NCI-H2081 treated with DMSO at 0.1 percent for 48 hours (cell line): ENCODE measurements at places on chromosomes 3 and 15.

GRCh38 chr15:38129531-38130204 lies 123.0 kb upstream of the SPRED1 start:
- DNase-seq: no peak

GRCh38 chr3:25038922-25039321 lies 389.1 kb upstream of the RARB start:
- no peak for DNase-seq

- no peak for DNase-seq
Observed at GRCh38 chr3:105353485-105354161, 13.1 kb upstream of the ALCAM start.

DNA sequence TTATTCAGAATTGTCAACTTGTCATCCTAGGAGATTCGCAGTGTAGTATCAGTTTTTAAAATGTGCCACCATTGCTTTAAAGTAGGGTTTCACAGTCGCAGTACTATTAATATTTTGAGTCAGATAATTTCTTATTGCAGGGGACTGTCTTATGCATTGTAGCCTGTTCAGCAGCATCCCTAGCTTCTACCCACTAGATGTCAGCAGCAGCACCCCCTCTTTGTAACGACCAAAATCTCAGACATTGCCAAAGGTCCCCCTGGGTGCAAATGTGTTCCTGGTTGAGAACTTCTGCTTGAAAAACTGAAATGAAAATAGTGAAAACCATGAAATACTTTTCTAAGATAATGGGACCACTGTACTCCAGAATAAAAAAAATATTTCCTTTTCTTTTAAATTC lies 474.8 kb downstream of the CNTN3 start:
- DNase-seq: no peak

DNA sequence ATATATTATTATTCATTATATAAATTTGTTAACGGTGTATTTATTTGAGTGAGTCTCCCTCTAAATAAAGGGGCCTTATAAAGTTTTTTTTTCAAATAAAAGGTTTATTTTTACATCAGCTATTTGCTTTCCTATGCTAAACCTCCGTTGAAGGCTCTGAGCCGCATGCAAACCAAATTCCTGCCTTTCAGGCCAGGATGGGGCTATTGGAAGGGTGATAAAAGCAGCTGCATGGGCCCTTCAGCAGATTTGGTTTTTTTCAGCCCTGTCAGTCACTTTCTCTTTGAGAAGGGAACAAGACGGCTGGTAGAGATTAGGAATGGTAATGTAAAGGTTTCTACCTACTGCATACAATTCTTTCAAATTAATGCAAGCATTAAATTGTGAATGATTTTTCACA lies 244.2 kb downstream of the WNT5A start:
- no peak for DNase-seq

DNA sequence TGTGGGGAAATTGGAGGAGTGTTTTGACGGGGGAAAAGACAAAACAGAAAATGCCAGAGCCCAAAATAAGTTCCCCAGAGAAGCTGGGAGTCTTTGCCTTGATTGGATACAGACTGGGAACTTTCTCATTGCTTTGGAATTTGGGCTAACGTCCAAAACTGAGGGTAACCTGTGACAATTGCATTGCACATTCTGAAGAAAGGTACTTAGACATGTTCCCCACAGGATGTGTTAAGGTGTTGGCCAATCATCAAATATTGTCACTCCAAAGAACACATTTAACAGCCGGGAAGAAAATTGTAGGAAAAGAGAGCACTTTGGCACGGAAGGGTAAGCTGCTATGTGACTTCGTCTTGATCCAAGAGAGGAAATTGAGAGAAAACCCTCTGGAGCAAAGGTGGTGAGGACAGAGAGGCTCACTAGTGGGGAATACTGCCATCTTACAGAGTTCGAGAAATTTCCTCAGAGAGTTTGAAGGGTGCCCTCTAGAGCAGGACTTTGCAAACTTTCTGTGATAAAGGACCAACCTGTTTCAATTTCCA lies 619.5 kb upstream of the TBL1XR1 start:
- DNase-seq: no peak

DNA sequence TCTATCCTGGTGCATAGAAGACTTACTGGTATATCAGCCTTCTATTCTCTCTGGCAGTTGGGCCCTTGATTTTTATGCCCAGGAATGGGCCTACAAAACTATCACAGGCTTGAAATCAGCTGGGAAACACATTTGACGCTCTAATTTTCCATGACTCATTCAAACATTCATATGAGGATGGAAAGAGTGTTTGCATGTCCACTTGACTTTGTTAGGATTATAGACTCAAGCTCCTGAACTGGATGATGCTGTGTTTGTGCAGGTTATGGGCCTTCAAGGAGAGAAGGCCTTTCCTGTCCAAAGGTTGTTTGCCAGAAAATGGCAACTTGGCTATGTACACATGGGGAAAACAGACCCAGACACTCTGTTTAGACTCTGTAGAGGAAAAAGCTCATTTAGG lies 219.9 kb downstream of the GAP43 start:
- DNase-seq: no peak

DNA sequence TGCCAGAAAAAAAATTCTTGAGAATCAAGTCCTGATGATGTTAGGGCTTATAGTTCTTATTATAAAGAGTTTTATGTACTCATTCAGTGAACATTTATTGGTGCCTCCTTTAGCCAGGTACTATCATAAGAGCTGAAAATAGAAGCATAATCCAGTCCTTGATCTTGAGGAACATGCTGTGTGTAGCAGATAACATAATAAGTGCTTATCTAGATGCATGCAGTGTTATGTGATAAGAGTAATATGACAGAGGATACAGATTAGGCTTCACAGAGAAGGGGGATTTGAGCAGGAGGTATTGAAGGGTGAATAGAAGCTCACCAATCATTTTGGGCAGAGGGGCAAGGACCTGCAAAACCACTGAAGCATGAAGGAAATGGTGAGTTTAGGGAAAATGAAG lies 1.1 kb downstream of the CCR2 start:
- no peak for DNase-seq

DNA sequence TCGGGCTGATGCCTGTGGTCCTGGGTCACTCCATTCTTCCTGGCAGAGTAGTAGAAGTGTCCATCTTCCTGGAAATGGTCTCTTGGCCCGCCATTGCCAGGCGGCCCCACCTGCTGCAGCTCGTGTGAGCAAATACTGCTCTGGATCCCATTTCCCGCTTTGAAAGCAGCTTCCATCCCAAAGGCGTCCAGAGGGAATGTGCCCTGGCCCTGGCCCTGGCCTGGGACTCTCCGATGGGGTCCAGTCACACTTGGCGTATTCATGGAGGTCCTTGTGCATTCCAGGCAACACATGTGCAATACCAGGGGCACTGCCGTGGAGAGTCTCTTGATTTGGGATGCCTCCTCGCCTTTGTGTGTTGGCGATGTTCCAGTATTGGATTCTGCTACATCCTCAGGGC lies 111.1 kb downstream of the SNRPN start:
- DNase-seq: no peak

DNA sequence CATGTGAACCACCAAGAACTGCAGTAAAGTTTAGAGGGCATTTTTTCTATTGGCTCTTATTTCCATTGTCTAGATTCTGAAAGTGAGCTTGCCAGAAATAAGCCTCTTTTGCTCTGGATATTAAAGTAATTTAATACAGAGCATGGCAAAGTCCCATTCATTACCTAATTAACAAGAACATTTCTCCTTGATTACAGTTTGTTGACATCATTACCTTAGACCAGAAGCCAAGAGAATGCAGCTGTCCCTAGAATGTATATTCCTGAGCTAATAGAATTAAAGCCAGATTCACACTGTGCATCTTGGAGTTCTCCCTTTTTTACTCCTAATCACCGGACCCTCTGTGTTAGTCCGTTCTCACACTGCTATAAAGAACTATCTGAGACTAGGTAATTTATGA lies 46.4 kb upstream of the TM4SF4 start:
- DNase-seq: no peak

GRCh38 chr3:3101660-3102458 lies 8.3 kb downstream of the IL5RA start:
- no peak for DNase-seq

DNA sequence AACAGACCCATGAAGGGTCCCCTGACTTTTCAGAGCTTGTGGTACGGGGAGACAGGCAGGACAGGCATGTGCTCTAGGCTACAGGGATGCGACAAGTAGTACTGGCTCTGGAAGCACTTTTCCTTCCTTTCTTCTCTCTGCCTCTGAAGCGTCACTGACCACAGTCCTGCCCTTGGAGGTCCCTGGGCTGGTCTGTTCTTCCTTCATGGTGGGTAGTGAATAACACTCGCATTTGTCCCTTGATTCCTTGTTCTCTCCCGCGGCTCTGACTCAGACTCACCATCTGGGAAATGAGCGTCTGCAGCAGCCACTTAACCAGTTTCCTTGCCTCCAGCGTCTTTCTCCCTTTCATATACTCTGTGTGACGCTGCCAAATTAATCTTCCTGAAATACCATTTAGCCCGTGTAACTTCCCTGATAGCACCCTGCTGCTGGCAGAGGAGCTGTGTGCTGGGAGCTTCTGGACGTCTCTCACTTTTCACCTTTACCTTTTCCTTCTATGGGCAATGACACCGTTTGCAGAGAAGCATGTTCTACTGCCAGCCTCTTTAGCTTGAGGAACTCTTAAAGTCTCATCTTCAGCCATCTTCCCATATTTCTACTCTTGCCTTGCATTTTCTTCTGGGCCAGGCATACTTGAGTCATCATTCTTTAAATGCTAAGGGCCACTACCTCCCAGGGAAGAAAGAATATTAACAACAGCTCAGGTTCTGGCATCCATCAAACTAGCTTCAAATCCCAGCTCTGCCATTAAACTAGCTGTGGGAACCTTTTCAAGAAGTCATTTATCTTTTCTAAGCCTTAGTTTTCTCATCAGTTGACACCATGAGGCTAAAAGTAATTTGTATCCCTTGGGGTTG lies 33.6 kb downstream of the TMEM45A start:
- no peak for DNase-seq

DNA sequence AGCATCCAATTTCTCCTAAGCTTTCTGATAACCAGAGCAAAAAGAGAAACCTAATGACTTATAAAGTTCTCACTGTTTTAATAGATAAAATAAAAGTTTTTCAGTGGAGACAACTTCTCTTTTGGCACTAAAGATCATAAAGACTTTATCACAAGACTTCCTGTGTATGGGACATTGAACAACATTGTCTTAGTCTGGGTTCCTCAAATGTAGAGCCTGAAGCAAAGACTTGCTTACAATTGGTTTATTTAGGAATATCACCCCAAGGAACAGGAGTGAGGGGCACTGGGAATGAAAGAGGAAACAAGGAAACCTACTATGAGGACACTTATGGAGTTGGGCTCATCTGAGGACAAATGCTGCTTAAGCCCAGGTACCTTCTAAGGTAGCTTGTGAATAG lies 127.4 kb downstream of the B3GALNT1 start:
- DNase-seq: no peak

- DNase-seq: no peak
Observed at GRCh38 chr3:64291345-64291744, 66.1 kb upstream of the PRICKLE2 start.

- DNase-seq: no peak
Observed at GRCh38 chr15:51085764-51086163, 8.9 kb downstream of the TNFAIP8L3 start.

DNA sequence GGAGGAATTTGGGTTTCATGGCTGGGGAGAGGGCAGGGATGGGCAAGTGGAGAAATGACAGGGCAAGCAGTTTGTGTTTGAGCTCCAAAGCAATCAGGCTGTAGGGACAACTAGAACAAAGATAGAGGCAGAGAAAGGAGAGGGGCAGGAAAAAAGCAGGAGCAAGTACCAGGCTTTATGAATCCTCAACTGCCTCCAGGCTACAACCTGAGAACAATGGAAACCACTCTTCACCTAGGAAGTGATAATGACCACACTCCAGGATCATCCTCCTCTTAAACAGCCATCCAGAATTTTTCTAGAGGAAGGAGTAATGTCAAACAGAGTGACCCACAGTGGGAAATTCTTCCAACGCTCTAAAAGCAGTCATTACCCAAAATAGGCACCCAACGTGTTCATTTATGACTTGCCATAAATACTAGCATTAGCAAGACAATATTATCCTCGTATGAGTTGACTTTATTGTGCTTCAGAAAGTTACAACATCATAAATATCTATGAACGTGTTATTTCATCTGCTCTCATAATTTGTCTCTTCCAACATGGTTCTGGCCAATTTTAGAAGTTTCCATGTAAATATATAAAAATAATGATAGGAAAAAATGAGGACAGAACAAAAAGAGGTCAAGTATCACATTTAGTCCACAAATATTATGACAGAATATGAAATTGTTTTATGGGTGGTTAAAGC lies 50.5 kb downstream of the TNFAIP8L3 start:
- no peak for DNase-seq

DNA sequence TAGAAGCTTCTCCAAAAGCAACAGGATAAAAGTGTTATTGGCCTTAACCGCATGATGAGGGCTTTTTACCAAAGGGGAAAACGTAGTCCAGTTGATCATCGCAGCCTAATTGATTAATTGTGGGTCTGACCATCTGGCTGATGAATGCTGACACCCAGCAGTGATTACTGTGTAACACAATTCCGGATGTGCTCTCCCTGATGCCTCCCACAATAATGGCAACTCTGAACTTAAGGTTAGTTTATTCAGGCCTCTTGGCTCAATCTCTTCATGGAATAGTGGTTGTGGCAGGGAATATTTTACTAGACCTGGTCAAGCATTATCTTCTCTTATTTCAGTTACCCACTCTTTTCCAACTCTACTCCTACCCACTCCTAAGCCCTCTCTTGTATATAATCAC lies 332.9 kb downstream of the TIGIT start:
- DNase-seq: no peak

DNA sequence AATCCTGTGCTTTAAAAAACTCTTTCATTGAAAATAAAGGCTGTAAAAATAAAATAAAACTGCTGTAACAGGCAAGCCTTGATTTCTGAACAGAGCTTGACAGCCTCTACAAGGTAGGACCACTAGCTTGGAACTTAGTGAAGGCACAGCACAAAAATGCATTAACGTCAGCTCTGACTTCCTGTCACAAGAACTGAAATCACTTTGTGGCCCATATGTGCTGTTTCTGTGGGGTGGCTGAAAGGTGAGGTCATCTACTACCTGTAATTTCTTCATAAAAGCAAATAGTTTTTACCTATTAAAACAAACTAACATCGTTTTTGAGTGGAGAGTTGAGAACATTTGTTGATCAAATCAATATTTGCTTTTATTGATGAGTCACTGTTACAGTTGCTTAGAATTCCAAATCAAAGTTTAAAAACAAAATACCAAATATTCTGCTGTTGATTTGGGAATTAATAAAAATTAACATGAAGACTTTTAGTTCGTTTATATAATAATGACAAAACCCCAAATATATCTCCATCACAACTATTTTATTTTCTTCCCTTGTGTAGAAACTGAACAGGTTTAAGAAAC lies 1034.1 kb downstream of the MCTP2 start:
- DNase-seq: no peak
